Activated CD4-positive, alpha-beta T cell treated with anti-CD3 and anti-CD28 coated beads for 4 hours (primary cell): ENCODE measurements at places on chromosomes 1 and 21.

DNA sequence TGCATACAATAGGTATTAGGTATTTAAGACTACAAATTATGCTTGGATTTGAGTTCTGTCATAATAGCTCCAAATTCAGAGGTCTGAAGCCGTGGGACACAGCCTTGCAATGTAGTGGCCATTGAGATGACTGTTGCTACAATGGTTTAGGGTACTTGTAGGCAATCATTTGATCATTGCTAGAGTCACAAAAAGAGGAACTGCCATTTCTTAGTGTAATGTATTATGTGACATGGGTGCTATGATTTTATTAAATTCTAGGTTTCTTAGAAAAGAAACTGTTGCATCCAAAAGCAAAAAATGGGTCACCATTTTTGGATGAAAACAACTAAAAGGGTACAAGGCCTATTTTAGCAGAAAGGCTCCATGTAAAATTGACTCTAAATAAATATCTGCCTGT is 129.9 kb upstream of the ZNF644 start:
- DNase-seq: no peak

DNA sequence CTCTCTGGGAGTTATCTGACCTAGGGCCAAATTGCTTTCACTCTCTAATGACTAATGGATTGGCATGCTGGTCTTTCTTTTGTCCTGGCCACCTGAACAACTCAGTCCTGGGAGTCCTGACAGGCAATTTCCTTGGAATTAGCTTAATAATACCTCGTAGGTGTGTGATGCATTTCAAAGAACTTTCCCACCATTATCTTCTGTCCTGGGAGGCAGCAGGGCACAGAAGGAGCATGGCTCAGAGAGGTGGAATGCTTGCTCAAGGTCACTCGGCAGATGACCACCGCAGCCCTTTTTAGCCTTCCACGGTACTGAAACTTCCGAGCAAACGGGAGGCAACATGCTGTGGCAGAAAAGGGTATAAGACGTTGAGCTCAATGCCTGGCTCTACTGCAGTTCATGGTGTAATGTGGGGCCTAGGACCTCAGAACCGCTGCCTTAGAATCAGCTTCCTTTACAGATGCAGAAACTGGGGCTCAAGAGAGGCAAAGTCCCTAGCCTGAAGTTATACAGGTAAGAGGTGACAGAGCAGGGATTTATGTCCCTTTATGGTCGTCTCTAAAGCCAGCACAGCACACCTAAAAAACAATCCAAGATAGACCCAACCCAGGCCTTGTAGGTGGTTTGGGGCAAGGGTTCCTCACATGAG is 3.2 kb downstream of the ID3 start:
- no peak for DNase-seq

DNA sequence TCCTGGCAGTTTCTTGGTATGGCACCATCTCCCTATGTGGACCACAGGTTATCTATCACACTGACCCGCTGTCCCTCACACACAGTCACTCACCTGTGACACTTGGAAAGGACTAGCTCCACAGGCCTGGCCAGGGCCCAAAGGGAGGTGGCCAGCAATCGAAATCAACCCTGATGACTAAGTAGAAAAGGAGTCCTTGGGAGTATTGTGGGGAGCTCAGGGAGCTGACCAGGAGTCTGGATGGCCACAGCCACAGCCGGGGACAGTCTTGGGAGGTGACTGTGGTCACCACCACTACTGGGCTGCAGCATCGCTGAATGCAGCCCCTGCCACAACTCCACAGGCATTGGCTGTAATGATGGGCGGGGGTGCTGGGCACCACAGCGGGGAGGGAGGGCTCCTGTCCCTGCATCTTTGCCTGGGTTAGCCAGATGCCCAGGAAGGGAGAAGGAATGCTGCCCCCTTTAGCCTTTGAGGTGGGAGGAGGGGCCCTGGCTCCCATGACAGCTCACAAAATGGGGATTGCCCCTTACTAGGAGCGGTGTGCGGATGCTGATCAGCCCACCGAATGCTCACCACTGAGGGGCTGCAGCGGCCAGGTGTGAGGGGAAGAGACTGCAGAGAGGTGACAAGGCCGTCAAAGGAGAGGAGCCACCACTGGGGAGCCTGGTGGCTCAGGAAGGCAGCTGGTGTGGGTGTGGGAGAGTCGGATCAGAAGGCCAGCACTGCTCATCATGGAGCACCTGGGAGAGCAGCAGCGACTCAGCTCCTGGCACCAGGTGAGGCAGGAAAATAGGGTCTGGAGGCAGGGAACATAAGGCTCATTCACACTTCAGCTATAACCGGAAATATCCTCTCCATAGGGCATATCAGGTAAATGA is 61.3 kb downstream of the H3-3A start:
- DNase-seq: no peak

DNA sequence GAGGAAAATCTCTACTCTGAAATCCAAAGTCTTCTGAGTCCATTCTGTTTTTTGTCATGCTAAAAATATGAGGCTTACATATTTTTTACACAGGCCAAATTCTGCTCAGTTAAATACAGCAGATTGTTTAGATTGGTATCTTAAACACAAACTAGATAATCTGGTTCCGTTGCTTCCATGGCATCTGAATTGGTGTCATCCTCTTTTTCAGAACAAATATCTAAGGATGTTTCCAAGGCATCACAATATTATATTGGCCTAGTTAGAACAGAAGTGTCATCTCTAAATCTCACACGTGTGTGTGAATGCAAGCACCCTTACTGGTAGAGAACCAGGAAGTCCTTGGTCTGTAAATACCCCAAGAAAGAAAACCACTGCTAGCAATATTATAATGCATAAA is 151.2 kb downstream of the NRIP1 start:
- no peak for DNase-seq

GRCh38 chr1:42935971-42936308 is 22.7 kb downstream of the SLC2A1 start:
- no peak for DNase-seq

- no peak for DNase-seq
Observed at GRCh38 chr1:214066190-214066589, 78.4 kb downstream of the PROX1 start.

DNA sequence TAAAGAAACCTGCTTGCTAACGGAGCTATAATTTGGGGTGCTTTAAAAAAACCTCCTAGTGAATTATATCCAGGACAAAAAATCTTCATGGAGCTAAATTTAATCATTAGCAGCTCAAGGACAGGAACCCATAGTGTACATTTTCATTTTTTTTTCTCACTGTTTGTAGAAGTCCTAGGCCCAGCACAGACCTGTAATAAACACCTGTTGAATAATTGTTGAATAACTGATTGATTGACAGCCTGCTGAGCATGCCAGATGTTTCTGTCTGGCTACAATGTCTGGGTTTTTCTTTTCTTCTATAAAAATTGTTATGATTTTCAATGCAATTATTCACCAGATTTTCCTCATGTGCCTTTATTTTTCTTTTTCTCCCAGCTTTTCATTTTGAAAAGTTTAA is 10.9 kb upstream of the GALNT2 start:
- no peak for DNase-seq

GRCh38 chr1:89602871-89603404 is 30.0 kb upstream of the LRRC8C start:
- no peak for DNase-seq

GRCh38 chr1:229298887-229299503 is 28.1 kb downstream of the RAB4A start:
- DNase-seq: no peak

DNA sequence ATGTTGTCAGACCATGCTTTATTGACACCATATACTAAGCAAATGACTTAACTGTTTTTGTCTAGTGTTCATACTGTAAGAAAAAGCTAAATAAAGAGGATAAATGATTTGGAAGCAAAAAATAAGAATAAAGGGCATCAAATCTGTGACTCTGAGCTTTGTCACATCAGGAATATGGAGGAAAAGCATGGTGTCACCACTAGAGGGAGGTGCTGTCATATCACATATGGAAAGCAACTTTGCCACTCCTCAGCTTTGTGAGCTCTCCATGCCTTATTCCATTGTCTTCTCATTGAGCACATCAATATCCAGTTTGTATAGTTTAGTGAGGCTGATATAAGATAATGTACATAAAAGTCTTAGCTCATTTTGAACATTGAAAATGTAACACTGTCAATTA is 20.8 kb upstream of the GBP1 start:
- DNase-seq: peak; percentile 51

DNA sequence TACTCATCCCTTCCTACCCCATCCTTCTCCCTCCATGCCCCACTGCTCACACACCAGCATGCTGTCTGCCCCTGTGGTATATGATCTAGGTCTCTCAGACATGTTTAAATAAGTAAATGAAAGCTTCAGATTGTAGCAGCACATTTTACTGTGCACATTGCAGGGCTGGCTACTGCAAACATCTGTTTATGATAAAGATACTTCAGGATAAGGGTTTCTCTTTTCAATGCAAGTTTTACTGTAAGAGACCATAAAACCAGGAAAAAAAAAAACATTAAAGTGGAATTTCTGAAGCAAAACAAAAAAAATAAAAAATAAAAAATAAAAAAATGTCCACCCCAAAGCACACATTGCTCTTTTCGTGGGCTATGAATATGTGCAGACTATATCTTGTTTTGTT is 184.4 kb downstream of the USH2A start:
- no peak for DNase-seq

GRCh38 chr1:112390775-112391602 is 5.0 kb upstream of the CTTNBP2NL start:
- peak; percentile 68 for DNase-seq
